NCI-H2107 (cell line): ENCODE measurements at places on chromosomes 1 and 21.

GRCh38 chr1:177385760-177386698 lies 215.3 kb downstream of the BRINP2 start:
- DNase-seq = no peak

DNA sequence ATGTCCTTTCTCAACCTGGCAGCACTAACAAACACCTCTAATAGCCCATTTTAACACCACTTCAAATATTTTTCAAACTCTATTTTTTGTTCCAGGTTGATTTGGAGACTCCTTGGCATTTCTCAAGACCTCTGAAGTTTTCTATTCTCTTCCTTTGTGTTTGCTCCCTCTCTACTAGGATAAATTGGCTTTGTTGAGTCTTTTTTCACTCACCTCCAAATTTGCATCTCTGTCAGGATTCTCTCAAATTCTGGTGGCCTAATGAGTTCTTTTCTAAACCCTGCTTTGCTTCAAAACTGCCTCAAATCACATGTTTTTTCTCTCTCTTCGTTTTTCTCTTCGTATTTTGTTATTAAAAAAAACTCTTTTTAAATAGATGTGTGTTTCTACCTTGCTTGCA lies 582.2 kb upstream of the ADGRL4 start:
- DNase-seq = no peak

GRCh38 chr1:60920561-60920960 lies 161.8 kb upstream of the NFIA start:
- DNase-seq = no peak

DNA sequence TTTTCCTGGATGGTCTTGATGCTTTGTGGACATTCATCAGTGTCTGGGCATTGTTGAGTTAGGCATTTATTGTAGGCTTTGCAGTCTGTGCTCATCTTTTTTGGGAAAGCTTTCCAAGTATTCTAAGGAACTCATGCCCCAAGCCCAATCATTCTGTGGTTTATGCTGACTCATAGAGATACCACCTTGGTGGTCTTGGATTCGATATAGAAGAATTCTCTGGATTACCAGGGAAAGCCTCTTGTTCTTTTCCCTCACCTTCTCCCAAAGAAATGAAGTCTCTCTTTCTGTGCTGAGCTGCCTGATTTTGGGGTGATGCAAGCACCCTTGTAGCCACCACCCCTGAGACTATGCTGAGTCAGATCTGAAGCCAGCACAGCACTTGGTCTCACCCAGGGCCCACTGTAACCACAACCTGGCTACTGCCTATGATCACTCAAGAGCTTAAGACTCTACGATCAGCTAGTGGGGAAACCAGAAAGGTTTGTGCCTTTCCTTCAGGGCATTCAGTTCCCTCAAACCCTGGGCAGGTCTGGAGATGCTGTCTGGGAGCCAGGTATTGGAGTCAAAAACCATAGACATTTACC lies 422.6 kb downstream of the NUF2 start:
- DNase-seq = no peak

GRCh38 chr1:111099289-111099688 lies 40.6 kb downstream of the DRAM2 start:
- no peak for DNase-seq
